OCI-LY7 (cell line): ENCODE measurements at places on chromosomes 6 and 20.

GRCh38 chr6:26299286-26300042 is 65.5 kb upstream of the BTN3A2 start:
- no peak for DNase-seq

DNA sequence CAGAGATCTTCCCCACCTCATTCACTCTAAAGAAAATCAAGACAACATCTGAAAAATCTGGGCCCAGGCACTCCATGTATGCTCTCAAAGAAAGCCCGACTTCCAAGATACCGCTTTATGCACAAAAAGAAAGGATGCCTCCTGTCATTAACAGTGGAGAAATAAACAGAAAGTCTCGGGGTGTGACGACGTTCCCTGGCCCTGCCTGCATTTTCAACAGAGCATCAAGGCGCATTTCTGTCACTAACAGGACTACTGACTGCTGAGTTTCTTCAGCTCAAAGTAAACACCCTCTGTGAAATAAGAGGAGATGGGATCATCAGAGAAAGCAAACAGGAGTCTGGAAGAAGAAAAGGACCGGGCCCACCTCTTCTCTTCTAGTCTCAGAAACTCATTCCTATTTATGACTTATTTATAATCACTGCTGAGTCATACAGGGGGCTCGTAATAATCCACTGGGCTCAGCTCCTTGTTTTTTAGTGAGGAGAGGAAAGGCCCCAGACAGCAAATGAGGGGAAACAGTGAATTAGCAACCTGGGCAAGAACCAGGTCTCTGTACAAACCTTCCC is 99.7 kb downstream of the ZMYND8 start:
- no peak for DNase-seq

- DNase-seq, result no peak
Measured at GRCh38 chr6:139568151-139568955, 193.9 kb upstream of the CITED2 start.

- no peak for DNase-seq
Measured at GRCh38 chr20:35887393-35888064, 66.8 kb downstream of the SCAND1 start.

DNA sequence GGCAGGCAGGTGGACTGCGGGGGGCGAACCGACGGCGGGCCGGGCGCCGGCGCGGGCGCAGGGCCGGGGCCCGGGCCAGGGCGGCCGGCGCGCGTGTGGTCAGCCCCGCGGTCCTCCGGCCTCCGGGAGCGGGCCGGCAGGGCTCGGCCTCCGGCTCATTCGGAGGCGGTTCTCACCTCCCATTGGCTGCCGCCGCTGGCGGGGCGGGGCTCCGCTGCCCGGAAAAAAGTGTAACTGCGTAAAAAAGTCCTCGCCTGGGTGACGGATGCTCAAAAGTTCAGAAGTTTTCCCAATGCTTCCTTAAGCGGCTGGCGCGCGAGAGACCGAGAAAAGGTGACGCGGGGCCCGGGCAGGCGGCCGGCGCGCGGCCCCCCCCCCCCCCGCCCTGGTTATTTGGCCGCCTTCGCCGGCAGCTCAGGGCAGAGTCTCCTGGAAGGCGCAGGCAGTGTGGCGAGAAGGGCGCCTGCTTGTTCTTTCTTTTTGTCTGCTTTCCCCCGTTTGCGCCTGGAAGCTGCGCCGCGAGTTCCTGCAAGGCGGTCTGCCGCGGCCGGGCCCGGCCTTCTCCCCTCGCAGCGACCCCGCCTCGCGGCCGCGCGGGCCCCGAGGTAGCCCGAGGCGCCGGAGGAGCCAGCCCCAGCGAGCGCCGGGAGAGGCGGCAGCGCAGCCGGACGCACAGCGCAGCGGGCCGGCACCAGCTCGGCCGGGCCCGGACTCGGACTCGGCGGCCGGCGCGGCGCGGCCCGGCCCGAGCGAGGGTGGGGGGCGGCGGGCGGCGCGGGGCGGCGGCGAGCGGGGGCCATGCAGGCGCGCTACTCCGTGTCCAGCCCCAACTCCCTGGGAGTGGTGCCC is at the start of gene FOXC1:
Gene FOXC1 (plus strand): TSS at position 268 of the 849 bp plus-strand sequence. CDS start 531 bp downstream, at position 799.
- DNase-seq, result no peak

- DNase-seq, result no peak
Measured at GRCh38 chr6:109001291-109001894, 93.3 kb downstream of the SESN1 start.

DNA sequence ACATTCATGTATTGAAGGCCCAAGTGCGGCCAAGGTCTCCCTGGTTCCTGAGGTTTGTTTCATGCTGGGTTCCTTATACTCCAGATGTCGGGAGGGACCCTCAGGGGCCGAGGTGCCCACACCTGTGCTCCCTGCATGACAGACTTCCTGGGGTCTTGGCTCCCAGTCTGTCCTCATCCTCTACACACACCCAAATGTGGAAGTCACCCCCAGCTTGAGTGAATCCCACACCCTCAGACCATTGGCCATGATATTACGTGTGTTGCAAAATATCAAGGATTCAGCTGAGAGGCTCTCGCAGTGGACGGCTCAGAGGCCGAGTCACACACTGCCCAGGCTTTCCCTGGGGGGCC is 82.2 kb upstream of the DUSP22 start:
- DNase-seq, result no peak

- DNase-seq, result no peak
Measured at GRCh38 chr6:42084889-42085288, 34.6 kb downstream of the TAF8 start.

- DNase-seq, result no peak
Measured at GRCh38 chr6:105313211-105313610, 89.7 kb downstream of the PREP start.
